DMS 273 treated with DMSO at 0.1 percent for 48 hours (cell line): ENCODE measurements at places on chromosomes 7 and 10.

GRCh38 chr7:139762886-139763285, 14.9 kb downstream of the HIPK2 start:
- no peak for DNase-seq

DNA sequence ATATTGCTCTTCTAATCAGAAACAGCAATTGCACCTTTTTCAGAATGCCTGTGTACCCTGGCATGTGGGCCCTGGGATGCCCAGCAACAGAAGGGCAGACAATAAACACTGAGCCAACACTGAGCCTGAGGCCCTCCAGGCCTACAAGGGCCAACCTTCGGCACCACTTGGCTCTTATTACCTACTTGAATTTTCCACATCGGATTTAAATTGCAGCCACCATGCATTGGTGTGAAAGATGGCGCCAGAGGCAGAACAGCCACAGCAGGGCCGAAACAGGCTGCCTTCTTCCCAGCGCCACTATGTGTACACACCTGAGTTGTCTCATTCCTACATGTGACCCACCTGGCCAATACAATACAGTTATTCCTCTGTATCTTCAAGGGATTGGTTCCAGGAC, 51.4 kb upstream of the EZH2 start:
- DNase-seq = no peak

DNA sequence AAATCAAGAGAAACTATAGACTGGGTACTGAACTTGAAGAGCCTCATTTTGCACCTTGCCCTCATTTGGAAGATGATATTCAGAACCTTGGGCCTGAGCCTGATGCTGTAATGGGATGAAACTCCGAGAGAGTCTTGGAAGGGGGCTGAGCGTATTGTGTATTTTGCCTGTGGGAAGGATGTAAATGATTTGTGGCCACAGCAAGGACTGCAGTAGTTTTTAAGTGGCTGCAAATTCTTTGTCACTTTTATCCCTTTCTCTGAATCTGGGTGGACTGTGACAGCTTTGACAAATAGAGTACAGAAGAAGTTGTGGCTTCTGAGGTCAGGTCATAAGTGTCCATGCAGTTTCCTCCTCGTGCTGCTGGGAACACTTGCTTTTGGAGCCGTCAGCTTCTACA, 221.2 kb downstream of the ADRA2A start:
- no peak for DNase-seq

DNA sequence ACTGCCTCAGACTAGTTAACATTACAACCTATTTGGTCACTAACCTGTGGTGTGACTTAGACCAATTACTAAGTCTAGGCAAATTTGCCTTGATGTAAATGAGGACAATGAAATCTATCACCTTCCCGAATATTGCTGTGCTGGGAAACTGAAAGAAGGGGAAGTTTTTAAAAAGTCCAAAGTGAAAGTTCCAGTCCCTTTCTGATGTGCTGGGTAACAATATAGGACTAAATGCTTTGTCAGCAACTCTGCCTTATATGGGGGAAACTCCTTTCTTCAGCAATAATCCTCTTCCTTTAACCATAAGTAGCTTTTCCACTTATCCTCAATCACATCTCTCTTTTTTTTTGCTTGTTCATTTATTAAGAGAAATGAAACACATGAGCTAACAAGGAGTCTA, 3.9 kb downstream of the PIK3AP1 start:
- no peak for DNase-seq

- DNase-seq = no peak
These were observed 434.3 kb downstream of the MDFIC start for GRCh38 chr7:115356139-115356746.

DNA sequence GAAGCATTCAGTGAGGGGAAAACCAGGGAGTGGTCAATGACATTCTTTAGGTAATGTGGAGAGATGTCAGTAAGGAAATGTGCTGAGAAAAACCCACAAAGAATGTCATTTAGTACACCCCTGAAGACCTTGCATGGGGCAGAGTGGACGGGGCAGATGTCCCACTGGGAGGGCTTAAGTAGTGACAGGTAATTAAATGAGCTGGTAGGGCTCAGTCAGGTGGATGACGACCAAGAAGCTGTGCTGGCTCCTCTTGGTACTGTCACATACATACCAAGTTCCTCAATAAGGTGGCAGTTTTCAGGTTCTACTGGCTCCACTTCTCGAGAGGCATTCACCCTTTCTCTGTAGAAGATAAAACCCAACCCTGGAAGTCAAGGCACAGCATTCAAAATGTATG, 1.8 kb downstream of the PON3 start:
- no peak for DNase-seq

DNA sequence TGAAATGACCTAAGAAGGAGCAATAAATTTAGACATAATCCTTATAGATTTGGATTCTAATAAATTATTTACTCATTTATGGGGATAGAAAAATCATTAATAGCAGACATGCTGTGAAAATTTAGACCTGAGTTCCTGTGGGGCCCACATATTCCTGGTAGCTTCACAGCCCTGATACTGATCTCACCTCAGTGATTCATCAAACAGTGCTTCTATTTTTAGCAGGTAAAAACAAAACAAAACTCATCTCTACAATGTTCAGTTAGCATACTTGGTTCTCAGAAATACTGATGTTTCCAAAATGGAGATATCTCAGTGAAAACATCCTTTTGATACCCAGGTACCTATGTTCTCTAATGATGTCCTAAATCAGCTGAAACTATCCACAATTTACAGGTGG, 841.1 kb upstream of the SORCS1 start:
- no peak for DNase-seq

DNA sequence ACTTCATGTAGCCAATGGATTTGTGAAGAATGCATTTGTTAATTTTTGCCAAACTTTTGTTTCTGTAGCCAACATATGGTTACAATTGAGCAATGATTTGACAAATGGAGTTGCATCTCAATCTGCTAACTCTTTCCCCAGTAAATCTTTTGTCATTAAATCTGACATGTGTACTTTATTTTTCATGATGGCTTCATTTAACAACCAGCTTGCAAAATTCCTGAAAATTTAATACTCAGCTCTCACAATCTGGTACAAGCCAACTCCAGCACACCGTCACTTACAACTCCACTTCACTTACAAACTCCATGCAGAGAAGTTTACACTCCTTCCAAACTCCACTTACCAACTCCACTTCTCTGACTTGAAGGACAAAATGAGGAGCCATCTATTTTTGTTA, 26.5 kb upstream of the HIBADH start:
- DNase-seq = no peak

- peak; percentile 32 for DNase-seq
These were observed 2.3 kb downstream of the IGF2BP3 start for GRCh38 chr7:23467806-23468525.

DNA sequence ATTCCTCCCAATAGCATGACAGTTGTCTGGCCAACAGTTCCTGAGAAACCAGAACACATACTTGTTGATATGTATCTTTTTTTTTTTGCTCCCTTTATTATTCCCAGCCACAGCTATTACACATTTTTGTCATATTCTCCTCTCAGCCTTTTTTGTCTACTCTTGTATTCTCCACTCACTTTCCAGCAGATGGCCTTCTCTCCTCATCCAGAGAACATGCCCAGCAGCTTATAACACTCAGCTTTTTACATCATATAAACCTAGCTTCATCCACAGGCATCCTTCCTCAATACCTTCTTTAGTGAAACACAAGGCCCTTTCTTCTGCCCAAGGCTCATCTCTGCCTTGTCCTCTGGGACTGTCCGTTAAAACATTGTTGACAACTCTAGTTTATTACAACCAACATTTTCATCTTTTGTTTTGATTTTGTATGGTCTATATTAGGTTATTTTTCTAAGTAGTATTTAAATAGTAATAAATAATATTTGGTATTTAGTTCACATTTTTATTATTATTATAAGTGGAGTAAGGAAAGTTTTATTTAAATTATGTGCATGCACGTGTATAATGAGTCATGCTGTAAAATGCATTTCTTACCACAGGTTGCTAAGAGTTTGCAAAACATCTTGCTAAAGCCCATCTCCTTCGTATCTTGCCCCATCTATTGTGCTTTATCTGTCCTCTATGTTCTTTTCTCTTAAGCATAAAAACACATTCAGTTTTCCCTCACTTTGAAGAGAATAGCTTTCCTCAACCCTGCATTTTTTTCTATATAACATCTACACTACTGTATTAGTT, 101.5 kb downstream of the ORC5 start:
- DNase-seq = no peak

- no peak for DNase-seq
These were observed 53.7 kb downstream of the KIF5B start for GRCh38 chr10:32002531-32002930.

GRCh38 chr7:1662101-1662500, 8.0 kb upstream of the ELFN1 start:
- DNase-seq = no peak

GRCh38 chr10:110714356-110714755, 70.2 kb downstream of the RBM20 start:
- DNase-seq = no peak

- DNase-seq = no peak
These were observed 101.6 kb upstream of the KCND2 start for GRCh38 chr7:120171406-120171805.

GRCh38 chr10:95540514-95541052, 20.6 kb downstream of the SORBS1 start:
- no peak for DNase-seq

DNA sequence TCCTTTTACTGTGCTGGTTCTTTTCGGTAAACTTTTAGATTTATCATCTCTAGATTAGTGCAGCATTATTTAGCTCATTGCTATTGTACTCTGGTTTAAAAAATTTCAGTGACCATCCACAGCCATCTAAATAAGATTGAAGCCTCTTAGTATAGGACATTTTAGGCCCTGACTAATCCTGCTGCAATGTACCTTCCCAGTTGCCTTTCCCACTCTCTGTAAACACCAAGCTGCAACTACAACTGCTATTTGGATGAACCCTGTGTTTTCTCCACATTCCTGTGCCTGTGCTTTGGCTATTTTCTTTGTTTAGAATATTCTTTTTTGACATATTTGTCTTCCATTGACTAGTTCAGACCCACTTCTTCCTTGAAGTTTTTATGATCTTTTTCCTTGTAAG, 314.6 kb downstream of the AUTS2 start:
- no peak for DNase-seq
